ENCODE measurements at places on chromosomes 2 and 18.
A peak's percentile ranks its signal among the peaks of the same experiment; 100 is the strongest.

GRCh38 chr18:6557057-6557769, 142.5 kb upstream of the L3MBTL4 start:
- no peak for DNase-seq

DNA sequence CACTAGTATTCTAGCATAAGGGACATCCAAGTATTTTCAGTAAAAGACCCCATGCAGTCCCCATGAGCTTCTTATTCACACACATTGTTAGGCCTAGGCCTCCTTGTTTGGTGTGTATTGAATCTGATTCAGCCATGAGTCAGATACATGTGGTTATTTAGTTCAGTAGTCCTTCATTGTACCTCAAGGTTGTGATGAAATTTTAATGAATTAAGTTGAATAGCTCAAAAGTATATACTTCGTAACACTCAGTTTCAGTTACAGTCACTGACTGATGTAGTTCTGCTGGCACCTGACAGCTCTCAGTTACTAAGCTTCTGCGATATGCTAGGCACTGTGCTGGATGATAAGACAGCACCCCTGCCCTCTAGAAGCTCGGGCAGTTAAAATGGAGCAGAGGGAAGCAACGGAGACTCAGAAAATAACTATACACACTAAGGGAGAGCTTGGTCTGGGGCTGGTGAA, 86.4 kb downstream of the XRCC5 start:
- no peak for DNase-seq

DNA sequence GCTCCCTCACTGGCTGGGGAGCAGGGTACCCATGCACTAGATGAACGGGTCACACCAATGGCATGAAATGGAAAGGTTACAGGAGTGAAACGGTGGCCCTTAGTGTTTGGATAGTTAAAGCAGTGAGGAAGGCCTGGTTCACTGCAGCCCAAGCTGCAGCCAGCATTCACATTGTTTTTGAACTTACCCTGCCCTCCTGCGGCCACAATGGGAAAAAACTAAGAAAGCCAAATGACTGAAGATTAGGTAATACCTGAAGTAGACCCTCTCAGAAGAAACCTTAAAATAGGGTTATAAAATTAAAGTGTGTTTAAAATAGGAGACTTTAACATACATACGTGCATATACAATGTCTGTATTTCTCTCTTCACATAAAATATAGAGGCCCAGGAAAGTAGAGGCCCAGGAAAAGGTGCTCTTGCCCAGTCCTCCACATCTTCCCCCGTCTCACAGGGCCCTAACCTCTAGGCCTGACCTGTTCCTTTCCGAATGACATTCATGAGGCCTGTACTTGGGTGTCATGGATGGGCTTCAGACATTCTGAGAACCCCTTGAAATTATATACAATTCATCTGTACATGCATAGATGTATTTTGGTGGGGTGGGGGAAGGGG, 33.3 kb downstream of the DOK1 start:
- peak; percentile 6 for DNase-seq

DNA sequence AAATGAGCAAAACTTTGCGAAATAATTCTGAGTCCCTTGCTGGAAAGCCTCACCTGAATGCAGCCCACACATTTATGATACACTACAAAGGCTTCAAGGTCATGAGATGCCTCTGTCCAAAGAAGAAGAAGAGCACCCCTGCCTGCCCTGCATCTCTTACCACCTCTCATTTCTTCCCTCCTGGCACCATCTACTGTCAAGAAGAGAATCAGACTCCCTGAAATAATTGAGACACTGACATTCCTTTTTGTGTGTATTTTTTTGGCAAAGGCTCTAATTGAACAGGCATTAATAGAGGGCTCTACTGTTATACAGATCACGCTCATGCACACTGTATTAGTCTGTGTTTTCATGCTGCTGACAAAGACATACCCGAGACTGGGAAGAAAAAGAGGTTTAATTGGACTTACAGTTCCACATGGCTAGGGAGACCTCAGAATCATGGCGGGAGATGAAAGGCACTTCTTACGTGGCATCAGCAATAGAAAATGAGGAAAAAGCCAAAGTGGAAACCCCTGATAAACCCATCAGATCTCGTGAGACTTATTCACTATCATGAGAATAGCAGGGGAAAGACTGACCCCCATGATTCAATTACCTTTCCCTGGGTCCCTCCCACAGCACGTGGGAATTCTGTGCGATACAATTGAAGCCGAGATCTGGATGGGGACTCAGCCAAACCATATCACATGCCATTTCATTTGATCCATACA, 176.3 kb downstream of the ALPK2 start:
- DNase-seq: no peak

DNA sequence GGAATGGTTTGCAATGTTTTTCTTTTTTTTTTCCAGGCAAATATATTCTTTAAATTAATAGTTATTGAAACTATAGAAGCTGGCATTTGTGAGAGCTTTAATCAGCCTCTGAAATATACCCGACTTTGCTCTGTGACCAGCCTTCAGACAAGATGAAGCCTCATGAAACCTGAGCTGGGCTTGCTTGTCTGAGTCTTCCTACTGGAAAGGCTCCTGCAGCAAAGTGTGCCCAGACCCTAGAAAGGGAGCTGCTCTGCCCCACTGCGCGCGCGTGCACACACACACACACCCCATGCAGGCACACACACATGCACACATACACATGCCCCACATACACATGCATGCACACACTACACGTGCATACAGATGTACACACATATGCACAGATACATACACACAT, 203.3 kb upstream of the NT5C1B start:
- DNase-seq: no peak

GRCh38 chr2:211468877-211469663, 912.7 kb downstream of the CPS1 start:
- no peak for DNase-seq

GRCh38 chr2:160338901-160339685, 139.0 kb upstream of the ITGB6 start:
- no peak for DNase-seq

- no peak for DNase-seq
Measured at GRCh38 chr18:49728542-49728941, 84.8 kb downstream of the ACAA2 start.

GRCh38 chr2:53188851-53189510, 578.6 kb upstream of the CHAC2 start:
- no peak for DNase-seq

GRCh38 chr2:1502891-1503304, 89.6 kb downstream of the TPO start:
- no peak for DNase-seq

GRCh38 chr2:131034122-131035051, 58.9 kb downstream of the FAM168B start:
- no peak for DNase-seq

DNA sequence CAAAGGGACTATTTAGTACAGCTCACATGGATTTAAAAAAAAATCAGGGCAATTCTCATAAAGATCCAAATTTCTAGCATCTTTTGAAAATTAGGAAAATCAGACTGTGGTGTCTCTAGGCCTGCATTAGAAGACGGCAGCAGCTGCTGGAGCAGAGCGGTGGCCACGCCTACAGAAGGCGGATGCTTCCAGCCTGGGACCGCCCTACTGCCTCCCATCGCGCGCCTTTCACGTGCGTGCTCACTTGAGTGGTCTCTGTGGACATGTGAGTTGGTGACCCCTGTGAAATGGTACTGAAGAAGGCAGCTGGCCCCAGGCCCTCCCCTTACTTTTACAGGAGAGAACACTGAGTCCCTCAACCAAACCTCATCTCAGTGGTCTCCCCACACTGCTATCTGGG, 15.2 kb upstream of the ZFP36L2 start:
- DNase-seq: no peak

- no peak for DNase-seq
Measured at GRCh38 chr18:49727816-49728215, 85.5 kb downstream of the ACAA2 start.

- no peak for DNase-seq
Measured at GRCh38 chr18:59555995-59556659, 141.1 kb downstream of the CCBE1 start.

GRCh38 chr2:236552212-236552542, 17.4 kb upstream of the ACKR3 start:
- no peak for DNase-seq

DNA sequence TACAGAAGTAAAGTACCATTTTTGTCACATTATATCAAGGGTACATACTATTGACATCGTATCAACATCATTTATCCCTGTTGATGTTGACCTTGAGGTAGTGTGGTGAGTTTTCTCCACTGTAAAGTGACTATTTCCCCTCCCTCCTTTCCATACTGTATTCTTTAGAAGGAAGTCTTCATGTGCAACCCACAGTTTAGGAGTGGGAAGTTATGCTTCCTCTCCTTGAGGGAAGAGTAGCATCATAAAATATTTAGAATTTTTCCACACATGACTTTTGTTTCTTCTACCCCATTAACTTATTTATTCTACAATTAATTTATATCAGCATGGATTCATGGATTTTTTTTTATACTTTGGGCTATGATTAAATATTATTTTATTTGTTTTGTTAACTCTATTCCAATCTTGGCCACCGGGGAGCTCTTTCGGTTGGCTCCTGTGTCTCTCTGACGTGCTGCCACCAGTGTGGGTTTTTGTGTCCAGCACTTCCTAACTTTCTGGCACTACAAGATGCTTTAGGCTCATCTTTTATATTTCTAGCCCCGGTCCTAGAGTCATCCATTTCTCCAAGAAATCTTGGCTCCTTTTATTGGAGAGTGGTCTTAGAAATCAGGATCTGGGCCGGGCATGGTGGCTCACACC, 19.0 kb downstream of the AQP12B start:
- DNase-seq: no peak

GRCh38 chr2:48129293-48129950, 223.1 kb upstream of the FBXO11 start:
- no peak for DNase-seq

Data from activated T-helper 1 cell treated with anti-CD3 and anti-CD28 coated beads, Interleukin-2, amount 50 U/mL, for 16 hours (primary cell).